ENCODE measurements at places on chromosomes 16 and 17.
A peak's percentile ranks its signal among the peaks of the same experiment; 100 is the strongest.

- DNase-seq: no peak
Observed at GRCh38 chr16:90081606-90081970, 4.5 kb upstream of the PRDM7 start.

- DNase-seq: no peak
Observed at GRCh38 chr16:19406891-19407491, 10.7 kb upstream of the TMC5 start.

- DNase-seq: no peak
Observed at GRCh38 chr16:1906846-1907165, 11.4 kb downstream of the HS3ST6 start.

GRCh38 chr17:15109608-15110007, 155.5 kb downstream of the PMP22 start:
- no peak for DNase-seq

GRCh38 chr17:27760069-27760885, 40.1 kb downstream of the NOS2 start:
- peak; percentile 73 for DNase-seq

DNA sequence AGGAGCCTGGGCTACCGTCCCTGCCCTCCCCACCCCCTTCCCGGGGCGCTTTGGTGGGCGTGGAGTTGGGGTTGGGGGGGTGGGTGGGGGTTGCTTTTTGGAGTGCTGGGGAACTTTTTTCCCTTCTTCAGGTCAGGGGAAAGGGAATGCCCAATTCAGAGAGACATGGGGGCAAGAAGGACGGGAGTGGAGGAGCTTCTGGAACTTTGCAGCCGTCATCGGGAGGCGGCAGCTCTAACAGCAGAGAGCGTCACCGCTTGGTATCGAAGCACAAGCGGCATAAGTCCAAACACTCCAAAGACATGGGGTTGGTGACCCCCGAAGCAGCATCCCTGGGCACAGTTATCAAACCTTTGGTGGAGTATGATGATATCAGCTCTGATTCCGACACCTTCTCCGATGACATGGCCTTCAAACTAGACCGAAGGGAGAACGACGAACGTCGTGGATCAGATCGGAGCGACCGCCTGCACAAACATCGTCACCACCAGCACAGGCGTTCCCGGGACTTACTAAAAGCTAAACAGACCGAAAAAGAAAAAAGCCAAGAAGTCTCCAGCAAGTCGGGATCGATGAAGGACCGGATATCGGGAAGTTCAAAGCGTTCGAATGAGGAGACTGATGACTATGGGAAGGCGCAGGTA, 762 bp downstream of the CDK12 start:
- no peak for DNase-seq

DNA sequence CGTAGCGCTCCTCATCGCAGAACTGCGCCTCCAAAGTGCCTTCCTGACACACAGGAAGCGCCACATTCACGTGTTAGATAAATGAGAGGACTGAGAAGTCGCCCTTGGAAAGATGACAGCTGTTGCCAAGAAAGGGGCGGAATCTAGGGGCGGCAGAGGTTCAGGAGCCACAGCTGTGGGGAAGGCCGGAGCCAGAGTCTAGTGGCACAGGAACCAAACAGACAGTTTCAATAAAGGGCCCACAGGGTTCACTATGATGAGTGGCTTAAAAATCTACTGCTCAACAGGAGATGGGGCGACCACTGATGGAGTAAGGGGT, 4.7 kb downstream of the FLCN start:
- no peak for DNase-seq

DNA sequence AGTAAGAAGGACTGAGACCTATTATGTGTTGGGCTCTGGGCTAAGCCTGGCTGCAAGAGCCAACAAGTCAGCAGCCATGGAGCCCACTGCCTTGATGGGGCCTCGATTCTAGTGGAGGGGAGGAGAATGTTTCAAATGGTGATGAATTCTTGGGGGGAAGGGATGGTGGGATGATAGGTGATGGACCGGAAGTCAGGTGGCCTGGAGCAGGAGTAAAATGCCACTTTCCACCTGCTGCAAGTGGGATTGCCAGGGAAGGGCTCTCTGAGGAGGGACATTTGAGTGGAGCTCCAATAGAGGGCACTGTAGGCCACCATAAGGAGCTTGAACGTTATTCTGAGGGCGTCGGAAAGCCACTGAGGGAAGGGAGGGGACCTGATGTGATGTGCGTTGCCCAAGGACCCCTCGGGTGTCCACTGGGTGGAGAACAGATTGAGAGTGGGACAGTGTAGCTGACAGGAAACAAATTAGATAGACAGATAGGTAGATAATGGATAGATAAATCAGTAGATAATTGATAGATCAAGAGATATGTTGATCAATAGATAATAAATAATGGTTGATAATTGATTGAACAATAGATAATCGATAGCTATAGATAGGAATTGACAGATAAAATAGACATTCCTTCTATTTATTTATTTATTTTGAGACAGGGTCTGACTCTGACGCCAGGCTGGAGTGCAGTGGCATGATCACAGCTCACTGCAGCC, 18.2 kb upstream of the NXPH3 start:
- DNase-seq: no peak

DNA sequence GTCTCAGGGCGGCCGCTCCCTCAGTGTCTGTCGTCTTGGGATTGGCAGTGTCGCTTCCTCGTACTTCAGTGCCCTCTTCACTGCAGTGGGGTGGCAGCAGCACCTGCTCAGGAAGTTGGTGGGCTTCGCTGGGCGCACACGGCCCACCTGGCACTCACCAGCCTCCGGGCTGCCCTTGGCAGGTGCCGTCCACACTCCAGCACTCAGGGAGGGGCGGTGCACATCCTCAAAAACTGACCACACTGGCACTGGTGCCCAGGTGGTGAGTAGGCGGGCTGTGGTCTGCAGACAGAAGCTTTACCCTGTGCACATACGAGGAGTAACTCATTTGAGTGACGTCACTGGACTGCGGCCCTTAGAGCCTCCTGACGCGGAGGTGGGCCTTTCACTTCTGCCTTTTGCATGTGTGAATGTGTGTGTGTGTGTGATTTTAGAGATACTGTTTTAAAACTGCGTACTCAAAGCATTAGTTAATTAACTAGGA, 94.6 kb downstream of the BANP start:
- DNase-seq: no peak

- DNase-seq: no peak
Observed at GRCh38 chr16:1581804-1582203, 30.1 kb downstream of the IFT140 start.

DNA sequence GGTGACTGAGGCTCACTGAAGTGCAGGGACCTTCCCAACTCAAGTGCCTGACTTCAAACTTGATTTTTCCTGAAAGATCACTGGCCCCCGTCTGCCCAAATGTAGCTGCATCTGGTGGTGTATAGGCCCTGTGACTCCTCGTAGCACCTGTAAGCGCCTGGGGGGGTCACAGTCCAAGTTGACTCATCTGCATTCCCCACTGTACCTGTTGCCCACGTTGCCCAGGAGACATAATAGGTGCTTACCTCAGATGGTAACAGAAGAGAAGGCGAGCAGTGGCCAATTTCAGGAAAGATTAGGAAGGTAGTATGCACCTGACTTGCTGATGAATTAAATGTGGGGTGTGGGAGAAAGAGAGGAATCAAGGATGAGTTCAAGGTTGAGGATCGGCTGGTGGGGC, 44.1 kb upstream of the EMP2 start:
- DNase-seq: no peak

GRCh38 chr17:82551779-82552457, 32.4 kb downstream of the FOXK2 start:
- peak; percentile 69 for DNase-seq

DNA sequence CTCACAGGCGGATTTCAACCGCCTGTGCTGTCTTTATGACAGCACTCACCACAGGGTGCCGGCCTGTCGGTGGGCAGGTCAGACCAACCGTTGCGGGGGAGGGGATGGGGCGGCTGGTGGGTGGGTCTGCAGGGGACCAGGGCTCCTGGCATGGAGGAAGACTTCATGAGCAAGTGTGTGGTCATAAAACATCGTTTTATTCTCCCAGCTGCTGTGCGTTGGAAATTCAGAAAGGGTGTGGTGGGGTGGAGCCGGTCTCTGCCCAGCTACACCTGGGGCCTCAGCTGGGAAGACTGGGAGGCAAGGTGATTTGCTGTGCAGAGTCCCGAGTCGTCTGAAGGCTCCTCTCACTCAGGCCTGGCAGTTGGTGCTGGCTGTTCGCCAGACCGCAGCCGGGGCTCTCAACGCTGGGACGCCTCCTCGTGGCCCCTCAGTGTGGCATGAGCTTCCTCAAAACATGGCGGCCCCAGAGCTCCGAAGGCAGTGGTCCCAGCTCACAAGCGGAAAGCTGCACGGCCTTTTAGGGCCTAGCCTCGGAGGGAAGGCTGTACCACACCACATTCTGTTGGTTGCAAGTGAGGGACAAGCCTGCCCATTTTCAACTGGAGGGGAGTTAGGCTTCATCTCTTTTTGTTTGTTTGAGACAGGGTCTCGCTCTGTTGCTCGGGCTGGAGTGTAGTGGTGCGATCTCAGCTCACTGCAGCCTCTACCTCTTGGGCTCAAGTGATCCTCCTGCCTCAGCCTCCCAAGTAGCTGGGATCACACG, 45.8 kb upstream of the GSE1 start:
- DNase-seq: no peak

DNA sequence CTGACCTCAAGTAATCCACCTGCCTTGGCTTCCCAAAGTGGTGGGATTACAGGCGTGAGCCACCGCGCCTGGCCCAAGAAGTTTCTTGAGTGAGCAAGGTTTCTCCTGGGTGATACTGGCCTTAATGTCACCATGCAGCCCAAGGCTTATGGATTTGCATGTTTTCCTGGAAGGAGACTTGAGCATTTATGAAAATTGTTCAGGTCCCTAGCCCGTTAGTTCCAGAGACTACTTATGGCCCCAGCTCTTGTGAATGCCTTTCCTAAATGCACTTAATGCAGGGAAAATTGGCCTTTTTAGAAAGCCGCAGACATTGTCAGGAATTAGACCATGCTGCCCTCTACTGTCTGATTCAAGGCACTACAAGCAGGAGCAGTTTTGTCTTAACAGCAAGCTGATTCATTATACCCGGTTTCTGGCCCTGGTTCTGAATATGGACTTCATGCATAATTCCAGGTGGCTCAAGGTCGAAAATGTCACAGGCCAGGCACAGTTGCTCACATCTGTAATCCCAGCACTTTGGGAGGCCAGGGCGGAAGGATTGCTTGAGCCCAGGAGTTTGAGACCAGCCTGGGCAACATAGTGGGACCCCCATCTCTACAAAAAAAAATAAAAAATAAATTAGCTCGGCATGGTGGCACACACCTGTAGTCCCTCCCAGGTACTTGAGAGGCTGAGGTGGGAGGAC, 91.3 kb downstream of the SNX29 start:
- peak; percentile 36 for DNase-seq

DNA sequence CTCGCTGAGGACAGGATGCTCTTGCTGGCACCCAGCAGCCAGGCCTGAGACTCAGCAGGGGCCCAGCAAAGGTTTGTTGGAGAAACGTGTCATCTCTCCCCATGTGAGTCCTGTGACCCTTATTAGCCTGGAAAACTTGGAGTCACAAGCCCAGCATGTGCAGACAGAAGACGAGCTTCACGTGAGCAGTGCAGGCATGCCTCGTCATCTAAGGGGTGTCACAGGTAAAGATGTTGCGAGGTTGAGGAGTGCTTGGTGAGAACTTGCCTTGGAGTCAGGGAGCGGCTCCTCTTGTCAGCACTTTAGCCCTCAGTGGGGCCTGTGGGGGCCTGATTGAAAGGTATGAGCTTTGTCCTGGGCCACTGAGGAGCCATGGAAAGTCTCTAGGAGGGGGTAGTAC, 2.1 kb upstream of the CTRL start:
- no peak for DNase-seq

GRCh38 chr17:68006797-68007196, 10.5 kb upstream of the C17orf58 start:
- no peak for DNase-seq

- DNase-seq: no peak
Observed at GRCh38 chr16:83200005-83200779, 573.4 kb downstream of the CDH13 start.

Measured in stimulated activated CD4-positive, alpha-beta T cell treated with anti-CD3 and anti-CD28 coated beads, Interleukin-12 subunit alpha, Interleukin-12 subunit beta, amount 100 ng/mL, for 4 hours (primary cell).